Activated T-helper 1 cell treated with anti-CD3 and anti-CD28 coated beads, Interleukin-12 subunit alpha, Interleukin-12 subunit beta, Interleukin-2, Interleukin-4 antibody, amounts not matched to agents 30 ng/mL and 10 ng/mL and 1 ng/mL, durations not matched to agents 14 hours and 24 hours and 36 hours (primary cell): ENCODE measurements at places on chromosomes 6 and 20.

DNA sequence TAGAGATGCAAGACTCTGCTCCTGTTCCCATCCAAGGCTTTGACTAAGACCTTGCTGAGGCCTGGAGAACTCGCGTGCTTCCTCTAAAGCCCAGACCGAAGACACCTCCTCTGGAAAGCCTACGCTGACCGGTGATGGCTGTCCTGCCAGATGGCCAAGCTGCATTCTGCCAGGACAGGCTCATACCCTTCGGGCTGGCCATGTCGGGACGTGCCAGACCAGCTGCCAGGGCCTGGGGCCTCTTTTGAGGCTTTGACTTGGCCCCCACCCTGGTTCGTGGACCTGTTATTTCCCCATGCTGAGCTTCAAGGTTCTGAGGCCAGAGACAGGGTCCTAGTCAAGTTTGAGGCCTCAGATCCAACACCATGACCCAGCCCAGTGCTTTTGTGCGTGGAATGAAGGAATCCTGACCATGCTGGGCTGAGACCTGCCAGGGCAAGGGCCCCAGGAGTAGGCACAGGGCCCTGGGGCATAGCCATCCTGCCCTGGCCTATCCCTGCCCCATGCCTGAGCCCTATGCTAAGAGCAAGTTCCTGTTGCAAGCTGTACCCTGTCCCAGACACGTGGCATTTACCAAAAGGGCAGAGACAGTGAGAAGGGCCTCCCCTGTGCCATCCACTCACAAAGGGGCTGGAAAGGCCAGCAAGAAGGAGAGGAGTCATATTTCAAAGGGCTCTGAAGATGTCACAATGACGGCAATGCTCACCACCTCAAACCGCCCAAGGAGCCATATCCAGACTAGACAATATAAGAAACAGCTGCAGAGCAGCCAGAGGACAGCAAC, 42.8 kb downstream of the MRPL14 start:
- no peak for DNase-seq

GRCh38 chr6:167462514-167463312, 137.8 kb downstream of the TTLL2 start:
- no peak for DNase-seq

- no peak for DNase-seq
Observed at GRCh38 chr6:120899932-120900331, 434.3 kb downstream of the TBC1D32 start.

GRCh38 chr6:137271245-137272183, 52.3 kb upstream of the IFNGR1 start:
- no peak for DNase-seq
